Activated naive CD4-positive, alpha-beta T cell treated with anti-CD3 and anti-CD28 coated beads, Interleukin-2, amount 10 ng/mL, durations not matched to agents 7 days and 5 days (primary cell): ENCODE measurements at places on chromosomes 11 and 22.

GRCh38 chr22:37212174-37212906, at the start of gene SSTR3:
Gene SSTR3, minus strand, starts transcription at chr22:37212477. Its CDS starts 4,674 bp downstream, at chr22:37207803.
- peak; percentile 16 for DNase-seq

GRCh38 chr11:87092567-87092966, 54.8 kb downstream of the TMEM135 start:
- DNase-seq = no peak

DNA sequence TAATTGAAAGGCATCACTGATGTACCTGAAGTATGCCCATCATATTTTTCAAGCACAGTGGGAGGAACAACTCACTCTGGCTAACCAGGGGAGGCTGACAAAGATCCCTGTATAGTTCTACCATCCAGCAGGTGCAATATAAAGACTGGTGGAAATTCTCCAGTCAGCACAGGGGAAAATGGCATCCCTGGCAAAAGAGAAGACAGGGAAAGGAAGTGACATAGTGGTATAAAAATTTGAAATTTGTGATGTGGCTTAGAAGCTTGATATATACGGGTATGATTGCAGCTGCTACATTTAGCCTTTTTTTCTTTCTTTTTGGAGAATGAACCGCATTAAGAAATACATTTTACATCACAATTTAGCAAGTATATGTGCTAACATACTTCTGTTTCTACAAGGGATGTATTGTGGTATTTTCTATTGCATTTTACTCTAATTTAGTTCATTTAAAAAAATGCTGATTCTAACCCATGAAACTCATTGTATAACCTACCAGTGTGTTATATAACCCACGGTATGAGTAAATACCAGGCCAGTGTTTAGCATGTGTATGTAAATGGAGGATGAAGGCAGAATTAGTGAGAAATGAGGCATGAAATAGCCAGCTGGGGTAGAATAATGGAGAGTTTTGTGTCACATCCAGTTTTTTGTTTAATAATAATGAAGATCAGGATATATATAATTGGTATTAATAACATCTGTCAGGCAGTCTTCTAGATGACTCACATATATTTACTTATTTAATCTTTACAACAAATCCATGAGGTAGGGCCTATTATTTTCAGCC, 186.1 kb downstream of the ARHGAP42 start:
- no peak for DNase-seq

GRCh38 chr11:122803306-122803705, 35.0 kb upstream of the CRTAM start:
- no peak for DNase-seq

DNA sequence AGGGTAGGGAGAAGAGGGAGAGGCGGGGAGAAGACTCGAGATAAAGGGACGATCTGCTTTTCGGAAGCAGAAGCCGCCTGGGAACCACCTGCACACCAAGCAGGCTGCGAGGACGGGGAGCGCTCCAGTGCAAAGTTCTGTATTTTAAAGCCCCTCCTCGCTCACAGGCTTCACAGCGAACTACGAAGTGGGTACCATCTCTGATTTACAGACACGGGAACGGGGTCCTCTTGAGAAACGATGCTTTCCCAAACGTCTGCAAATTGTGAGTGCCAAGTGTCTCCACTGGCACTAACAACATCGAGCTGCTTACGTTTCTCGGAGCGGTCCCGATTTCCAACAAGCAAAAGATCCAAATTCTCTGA, 700 bp upstream of the STX3 start:
- DNase-seq = peak; percentile 48

- DNase-seq = no peak
Measured at GRCh38 chr11:10498022-10498400, 42.9 kb downstream of the AMPD3 start.
